ENCODE measurements at places on chromosomes 3 and 15.

- DNase-seq = no peak
Observed at GRCh38 chr3:149382101-149382467, 4.6 kb upstream of the TM4SF1 start.

DNA sequence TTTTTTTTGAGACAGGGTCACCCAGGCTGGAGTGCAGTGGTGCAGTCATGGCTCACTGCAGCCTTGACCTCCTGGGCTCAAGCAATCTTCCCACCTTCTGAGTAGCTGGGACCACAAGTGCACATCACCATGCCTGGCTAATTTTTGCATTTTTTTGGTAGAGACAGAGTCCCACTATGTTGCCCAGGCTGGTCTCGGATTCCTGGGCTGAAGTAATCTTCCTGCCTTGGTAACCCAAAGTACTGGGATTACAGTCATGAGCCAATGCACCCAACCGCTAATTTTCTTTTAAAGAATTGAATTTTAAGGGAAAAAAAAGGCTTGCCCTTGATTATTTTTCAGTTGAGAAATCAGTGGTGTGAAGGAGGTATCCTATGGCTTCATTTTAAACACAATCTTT is 334.0 kb downstream of the SOX2 start:
- no peak for DNase-seq

DNA sequence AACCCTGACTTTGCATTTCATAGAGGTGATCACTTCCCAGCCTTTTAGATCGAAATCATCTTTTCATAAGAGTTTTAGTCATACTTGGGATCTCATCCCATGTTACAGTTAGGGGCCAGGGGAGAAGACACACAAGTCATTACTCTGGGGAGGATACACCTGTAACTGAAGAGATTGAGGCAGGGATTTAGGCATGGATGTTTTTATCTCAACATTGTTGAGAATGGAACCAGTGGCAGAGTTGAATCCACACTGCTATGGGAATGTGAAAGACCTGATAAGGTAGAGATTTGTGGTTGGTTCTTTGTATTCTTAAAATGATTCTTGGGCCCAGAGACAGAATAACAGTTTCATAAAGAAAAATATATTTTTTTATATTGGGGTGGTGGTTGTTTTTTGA is 16.2 kb upstream of the CLEC3B start:
- no peak for DNase-seq

DNA sequence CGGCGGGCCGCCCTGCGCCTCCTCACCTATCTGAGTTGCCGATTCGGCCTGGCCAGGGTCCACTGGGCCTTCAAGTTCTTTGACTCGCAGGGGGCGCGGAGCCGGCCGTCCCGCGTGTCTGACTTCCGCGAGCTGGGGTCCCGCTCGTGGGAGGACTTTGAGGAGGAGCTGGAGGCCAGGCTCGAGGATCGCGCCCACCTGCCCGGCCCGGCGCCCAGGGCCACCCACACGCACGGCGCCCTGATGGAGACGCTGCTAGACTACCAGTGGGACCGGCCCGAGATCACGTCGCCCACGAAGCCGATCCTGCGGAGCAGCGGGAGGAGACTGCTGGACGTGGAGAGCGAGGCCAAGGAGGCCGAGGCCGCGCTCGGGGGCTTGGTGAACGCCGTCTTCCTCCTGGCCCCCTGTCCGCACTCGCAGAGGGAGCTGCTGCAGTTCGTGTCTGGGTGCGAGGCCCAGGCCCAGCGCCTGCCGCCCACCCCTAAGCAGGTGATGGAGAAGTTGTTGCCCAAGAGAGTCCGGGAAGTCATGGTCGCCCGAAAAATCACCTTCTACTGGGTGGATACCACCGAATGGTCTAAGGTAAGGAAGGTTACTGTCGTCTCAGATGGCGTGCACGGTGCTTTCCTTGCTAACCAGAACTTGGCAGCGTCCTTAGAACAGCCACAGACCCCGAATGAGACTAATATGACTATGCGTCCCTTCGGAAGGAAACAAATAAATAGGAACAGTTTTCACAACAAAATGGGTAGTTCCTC is 567 bp downstream of the TICRR start:
- peak; percentile 14 for DNase-seq

- peak; percentile 7 for DNase-seq
Observed at GRCh38 chr15:37682304-37682703, 252.1 kb upstream of the TMCO5A start.

GRCh38 chr3:187783098-187783497 is 37.8 kb upstream of the BCL6 start:
- no peak for DNase-seq

DNA sequence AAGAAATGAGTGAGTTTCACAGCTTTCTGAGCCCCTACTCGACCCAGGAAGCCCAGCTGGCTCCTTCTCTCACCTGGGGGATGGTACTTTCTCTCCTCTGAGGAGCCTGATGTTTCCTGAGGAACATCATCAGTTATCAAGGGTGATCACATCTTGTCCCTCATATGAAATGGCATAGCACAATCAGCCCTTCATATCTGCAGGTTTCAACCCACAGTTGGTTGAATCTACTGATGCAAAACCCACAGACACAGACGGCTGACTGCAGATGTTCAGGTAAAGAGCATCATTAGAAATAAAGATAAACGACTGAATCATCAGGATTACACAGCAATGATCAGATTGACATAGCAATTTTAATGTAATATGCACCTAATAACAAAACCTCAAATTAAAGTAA is 93.6 kb upstream of the OSTN start:
- DNase-seq = no peak

GRCh38 chr3:72814308-72814707 is 33.9 kb downstream of the SHQ1 start:
- no peak for DNase-seq

DNA sequence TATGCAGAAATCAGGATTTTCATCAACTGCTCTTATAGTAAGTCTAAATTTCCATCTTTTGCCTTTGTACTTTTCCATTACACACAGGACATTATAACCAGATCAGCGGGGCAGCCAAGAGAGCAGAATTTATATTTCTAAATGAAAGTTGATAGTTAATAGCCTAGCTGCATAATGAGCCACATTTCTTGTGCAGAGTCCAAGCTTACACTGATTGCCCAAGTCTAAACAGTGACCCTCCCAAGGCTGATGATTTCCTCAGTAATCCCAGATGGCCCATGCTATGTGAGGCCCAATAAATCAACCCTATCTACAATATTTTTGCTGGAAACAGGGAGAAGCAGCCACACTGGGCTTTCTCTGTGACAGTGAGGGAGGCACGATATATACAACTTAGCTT is 475.8 kb upstream of the KCNMB2 start:
- no peak for DNase-seq

GRCh38 chr3:97765336-97765735 is 778 bp downstream of the ARL6 start:
- DNase-seq = no peak

DNA sequence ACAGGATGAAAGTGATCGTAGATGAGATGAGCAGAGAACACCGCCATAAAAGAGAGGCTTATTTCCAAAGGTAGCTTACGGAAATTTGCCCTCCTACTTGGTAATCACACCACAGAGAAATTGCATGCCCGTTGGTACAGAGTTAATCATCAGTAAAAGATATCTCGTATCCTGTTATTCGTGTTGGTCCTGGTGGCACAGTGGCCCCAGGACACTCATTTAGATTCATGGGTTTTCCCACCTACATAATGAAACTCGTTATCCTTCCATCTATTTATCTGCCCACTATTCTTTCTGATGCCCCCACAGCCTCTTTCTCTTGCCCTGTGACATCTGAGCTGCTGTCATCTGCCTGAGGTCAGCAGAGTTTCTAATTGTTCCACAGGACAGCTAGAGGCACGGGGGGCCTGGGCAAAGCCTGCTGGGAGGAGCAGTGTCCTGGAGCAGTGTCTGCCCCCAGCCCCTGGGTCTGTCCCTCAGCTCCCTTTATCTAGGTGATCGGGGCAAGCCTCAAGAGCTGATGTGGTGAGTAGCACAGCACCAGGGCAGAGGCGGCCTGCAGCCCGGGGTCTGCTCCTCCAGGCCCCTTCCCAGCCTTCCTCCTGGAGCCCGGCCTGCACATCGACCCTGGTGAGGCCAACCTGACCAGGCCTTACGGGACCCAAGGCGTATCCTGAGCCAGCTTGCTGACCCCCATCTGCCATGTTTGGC is 42.2 kb downstream of the PXYLP1 start:
- no peak for DNase-seq

DNA sequence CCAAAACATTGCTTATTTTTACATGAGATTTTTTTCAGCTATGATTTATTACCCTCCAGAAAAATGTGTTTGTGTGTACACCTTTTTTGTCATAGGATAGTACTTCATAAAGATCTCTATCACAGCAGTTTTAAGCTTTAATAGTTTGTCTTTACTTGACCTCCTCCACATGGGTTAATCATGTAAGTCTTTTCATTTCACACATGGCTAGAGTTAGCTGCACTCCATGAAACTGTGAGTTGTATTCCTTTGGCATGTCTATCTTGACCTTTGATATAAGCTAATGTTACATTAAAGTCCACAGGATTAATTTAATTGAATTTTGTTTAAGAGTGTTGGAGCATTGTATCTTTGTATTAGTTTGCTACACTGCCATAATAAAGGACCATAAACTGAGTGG is 217.1 kb downstream of the OTOL1 start:
- no peak for DNase-seq

DNA sequence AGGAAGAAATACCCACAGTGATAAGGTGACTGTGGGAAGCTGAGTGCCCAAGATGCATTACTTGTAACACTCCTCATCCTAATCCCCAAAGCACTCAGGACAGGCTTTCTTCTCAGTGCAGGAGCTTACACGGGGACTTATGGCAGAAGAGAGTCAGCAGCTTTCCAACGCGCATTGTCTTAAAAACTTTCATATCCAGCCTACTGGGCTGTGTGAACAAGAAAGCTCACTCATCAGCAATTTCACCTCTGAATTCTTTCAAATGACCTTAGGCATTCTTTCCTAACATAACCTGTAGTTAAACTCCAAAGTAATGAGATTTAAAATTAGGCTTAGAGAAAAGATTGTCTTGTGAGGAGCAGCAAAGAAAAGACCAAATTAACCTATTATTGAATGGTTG is 132.3 kb downstream of the KCNAB1 start:
- DNase-seq = no peak

- no peak for DNase-seq
Observed at GRCh38 chr15:52464478-52464877, 64.2 kb downstream of the MYO5A start.

DNA sequence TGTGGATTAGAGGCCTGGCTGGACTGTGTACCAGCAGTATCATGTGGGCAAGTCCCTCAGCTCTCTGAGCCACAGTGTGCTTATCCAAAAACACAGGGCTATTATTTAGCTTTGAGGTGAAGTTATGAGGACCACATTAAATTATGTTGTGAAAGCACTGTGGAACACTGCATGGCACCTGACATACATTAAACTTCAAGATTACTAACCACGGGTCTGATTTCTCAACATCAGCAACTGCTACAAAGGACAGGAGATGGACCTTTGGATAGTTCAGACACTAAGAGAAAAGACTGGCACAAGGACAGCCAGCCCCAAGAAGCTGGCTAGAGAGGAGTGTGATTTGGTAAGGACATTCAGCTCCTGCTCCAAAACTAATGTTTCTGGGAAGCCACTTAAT is 21.3 kb downstream of the CLK3 start:
- DNase-seq = no peak

GRCh38 chr3:50418850-50419249 is 59.5 kb upstream of the TMEM115 start:
- no peak for DNase-seq

GRCh38 chr3:32577174-32577573 is 6.5 kb upstream of the DYNC1LI1 start:
- no peak for DNase-seq

- no peak for DNase-seq
Observed at GRCh38 chr3:47121409-47121808, 42.5 kb downstream of the SETD2 start.

GRCh38 chr15:91077029-91077428 is 23.0 kb upstream of the SV2B start:
- DNase-seq = no peak

- no peak for DNase-seq
Observed at GRCh38 chr3:131403216-131403895, 21.8 kb downstream of the NUDT16 start.

DNA sequence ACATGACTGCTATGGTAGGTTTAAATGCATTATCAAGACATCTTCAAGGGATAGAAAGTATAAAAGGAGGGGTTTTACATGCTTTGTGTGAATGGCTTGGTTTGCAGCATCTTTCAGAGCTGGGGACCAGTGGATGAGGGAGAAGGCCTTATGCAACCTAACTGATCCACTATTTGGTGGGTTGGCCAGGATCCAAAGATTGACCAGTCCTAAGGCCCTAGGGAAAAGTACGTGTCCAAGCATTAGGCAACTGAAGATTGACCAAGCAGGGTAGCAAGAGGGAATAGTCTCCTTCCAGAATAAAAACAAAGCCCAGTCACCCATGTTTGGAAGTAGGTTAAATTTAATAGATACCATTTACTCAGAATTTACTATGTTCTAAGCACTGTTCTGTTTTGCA is 509.3 kb downstream of the EPHB1 start:
- no peak for DNase-seq

- no peak for DNase-seq
Observed at GRCh38 chr3:10558736-10559135, 53.4 kb upstream of the ATP2B2 start.

DNA sequence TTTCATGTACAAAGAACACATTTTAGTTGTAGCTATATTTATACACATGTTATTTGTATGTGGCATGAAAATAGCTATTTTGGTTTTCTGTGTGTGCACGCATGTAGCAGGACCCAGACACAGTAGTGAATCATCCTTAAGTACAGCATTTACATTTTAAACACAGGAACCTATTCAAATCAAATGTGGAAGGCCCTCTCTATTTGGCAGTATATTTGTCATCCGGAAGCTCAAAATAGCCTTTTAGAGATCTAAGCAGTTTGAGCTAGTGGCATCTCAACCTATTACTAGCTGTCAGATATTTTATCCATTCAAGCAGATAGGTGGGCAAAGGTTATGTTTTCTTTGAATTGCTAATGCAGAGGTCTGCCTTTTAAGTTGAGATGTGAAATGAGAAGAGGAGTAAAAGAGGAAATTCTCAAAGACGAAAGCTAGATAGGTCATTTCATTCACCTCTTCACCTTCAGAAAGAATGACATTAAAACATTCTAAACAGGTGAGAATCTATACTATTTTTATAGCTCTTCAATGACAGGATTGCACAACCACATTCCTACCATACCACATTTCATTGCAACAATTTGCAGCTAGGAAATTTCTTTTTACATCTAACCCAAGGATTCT is 46.3 kb upstream of the TIPARP start:
- peak; percentile 63 for DNase-seq

GRCh38 chr3:64055076-64055475 is 31.8 kb upstream of the PSMD6 start:
- peak; percentile 23 for DNase-seq

- no peak for DNase-seq
Observed at GRCh38 chr15:66921319-66921915, 144.0 kb upstream of the SMAD3 start.

Measured in SW480 (cell line).